ENCODE measurements at places on chromosomes 1 and 21.

- no peak for DNase-seq
These were observed 13.9 kb downstream of the ADAM30 start for GRCh38 chr1:119882132-119883049.

GRCh38 chr21:34983680-34984086, 65.4 kb downstream of the RUNX1 start:
- DNase-seq = no peak

DNA sequence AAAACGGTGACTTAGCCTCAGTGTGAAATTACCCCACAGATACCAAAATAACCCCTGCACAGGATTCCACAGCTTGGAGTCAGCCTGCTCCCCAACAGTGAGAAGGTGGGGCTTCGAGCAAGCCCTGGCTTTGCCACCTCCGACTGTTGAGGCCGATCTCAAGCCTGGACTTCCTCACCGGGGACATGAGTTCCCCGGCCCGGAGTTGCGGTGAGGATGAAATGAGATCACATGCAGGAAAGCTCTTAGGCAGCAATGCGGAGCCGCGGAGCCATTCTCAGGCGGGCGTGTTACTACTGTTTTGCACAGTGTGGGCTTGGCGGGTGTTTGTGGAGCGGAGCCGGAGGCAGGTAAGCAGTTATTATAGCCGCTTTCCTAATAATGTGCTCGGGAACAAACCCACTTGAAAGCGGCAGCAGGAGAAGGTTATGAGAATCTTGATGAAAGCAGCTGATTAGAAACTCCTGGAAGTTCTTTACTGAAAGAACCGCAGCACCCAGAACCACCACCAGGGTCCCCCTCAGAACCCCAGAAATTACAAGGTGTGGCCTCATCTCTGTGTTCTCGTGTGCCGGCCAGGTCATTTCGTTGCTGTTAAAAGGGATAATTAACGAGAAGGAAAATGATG, 3.9 kb upstream of the CLSTN1 start:
- DNase-seq = peak; percentile 62

GRCh38 chr1:6745073-6745472, 40.2 kb upstream of the CAMTA1 start:
- no peak for DNase-seq

DNA sequence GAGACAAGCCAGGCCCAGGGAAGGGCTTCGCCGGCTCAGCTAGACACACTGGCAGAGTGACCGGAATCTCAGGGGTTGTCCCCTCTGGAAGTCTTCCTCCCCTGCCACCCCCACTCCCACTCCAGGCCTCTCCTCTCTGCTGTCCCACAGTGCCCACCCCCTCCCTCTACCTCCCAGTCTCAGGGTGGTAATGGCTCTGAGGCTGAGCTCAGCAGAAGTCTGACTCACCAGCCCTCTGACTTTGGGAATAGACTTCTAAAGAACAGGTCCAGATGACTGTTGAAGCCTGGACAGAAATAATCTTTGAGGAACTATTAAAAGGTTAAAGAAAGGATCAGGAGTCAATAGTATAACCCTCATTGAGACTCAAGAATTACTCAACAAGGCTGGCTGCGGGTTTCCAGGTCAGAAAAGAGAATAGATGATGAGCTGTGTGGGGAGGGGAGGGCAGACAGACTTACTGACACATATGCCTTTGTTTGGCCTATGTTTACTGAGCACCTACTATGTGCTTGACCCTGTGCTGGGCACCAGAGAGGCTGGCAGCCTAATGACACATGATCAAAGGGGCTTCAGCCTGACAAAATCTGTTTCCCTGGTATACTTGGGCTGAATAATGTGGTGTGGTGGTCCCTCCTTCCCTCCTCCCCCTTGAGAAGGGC, 8.2 kb downstream of the HCRTR1 start:
- no peak for DNase-seq

DNA sequence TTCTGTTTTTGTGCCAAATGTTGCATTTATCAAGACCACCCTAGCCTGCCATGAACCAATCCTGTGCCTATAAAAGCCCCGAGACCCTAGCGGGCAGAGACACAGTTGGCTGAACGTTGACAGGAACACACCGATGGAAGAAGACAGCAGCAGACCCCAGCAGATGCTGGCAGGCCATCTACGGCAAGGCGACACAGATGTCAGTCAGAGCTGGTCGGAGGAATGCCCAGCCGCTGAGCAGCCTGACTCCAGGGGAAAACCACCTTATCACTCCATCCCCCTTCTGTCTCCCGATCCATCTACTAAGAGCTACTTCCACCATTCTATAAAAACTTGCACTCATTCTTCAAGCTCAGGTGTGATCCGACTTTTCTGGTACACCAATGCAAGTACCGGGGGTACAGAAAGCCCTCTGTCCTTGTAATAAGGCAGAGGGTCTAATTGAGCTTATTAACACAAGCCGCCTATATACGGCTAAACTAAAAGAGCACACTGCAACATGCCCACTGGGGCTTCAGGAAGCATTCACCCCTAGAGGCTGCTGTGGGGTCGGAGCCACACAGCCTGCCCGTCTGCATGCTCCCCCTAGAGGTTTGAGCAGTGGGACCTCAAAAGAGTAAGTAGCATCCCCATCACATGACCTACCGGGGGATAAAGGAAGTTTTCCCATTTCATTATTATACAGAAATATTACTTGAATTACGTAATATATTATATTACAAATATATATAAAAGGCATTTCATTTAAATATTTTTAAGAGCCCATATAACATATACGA, 1156.3 kb upstream of the B3GALT2 start:
- peak; percentile 62 for DNase-seq

DNA sequence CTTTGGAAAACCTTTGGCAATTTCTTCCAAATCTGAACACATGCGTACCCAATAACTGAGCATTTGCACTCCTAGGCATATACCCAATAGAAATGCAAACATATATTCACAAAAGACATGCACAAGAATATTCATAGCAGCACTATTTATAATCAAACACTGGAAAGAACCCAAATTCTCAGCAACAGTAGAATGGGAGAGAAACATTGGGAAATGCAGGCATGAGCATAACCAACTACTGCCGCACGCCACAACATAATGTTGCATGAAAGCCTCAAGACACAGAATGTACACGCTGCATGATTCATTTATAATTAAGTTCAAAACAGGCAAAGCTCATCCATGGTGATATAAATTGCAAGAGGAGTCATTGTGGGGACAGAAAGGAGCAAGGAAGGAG, 69.5 kb upstream of the FBXO28 start:
- no peak for DNase-seq

All from Karpas-422 (cell line).